Endodermal cell (in vitro differentiated cells): ENCODE measurements at places on chromosomes 7 and 10.

GRCh38 chr10:33201056-33201780 lies 133.2 kb downstream of the NRP1 start:
- no peak for DNase-seq

- peak; percentile 89 for DNase-seq
Measured at GRCh38 chr7:156160811-156161210, 348.5 kb upstream of the SHH start.

DNA sequence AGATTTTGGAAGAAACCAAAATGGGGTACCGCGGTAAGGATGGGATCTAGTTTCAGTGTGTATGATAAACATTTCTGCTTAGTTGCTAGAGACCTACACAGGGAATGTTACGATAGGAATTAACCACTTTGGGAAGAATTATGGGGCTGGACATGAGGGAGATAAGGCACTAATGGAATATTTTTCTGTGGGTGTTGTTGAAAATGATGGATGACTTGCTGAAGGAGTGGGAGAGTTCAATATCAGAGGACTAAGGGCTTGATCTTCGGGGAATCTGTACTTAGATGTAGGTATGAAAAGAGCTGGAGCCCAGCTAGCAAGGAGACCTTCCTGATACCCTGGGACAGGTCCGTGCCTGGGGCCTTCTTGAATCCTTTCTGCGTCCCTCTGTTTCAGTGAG lies 303.7 kb downstream of the EXOC4 start:
- DNase-seq, result no peak

DNA sequence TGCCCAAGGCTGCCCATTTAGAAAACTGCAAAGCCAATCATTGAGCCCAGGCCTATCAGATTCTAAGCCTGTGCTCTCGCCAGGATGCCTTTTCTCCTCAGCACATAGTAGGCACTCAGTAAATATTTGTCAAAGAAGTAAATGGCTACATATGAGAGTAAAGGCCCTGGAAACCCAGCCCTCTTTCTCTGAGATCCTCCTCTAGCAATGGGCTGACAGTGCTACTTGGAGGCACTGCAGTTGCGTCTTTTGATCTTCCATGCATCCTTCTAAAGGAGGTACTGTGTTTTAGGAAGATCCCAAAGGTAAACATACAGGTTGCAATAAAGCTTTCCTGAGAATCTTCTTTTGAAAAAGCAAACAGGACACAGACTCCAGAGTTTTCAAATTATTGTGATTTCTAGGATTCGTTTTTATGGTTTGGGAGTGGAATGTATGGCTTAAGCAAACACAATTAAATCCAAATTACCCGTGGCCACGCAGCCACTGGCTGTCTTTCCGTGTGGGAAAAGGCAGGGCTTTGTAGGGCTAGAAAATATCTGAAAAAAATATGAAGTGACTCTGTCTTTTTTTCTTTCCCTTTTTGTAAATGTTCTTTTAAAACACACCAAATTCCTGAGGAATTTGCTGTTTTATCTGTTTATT lies 151.3 kb upstream of the BMPER start:
- DNase-seq, result no peak

- peak; percentile 32 for DNase-seq
Measured at GRCh38 chr10:71080381-71081228, 131.8 kb upstream of the UNC5B start.

- peak; percentile 45 for DNase-seq
Measured at GRCh38 chr7:5320391-5320790, 37.6 kb downstream of the SLC29A4 start.

DNA sequence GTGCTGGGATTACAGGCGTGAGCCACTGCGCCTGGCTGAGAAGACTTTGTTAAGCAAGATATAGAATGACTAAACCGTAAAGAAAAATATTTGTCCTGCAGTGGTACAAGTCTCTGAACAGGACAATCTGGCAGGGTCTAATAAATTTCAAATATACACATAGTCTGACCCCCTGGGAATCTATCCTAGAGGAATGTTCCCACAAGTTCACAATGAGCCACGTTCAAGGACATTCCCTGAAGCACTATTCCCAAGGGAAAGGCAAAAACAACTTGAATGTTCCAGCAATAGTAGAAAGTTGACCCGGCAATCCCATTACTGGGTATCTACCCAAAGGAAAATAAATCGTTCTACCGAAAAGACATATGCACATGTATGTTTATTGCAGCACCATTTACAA lies 82.0 kb downstream of the HIP1 start:
- DNase-seq, result no peak

DNA sequence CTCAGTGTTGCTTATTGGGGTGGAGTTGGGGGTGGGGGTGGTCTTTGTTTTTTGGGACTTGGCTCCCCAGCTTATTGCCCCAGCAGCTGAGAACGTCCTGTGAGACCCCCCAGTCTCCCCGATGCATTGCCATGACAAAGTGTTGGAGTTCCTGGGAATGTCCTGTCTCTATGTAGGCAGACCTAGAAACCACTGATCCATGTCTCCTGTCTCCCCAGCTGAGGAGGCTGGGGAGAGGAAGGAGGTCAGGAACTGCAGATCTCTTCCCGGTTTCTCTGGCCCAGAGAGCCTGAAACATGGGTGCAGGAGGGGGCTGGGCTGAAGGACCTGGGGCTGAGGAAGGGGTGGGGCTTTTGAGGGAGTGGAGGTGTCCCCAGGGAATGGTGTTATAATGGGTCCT lies 80.2 kb upstream of the GTF2IRD1 start:
- DNase-seq, result no peak
